Spinal cord (tissue), 10 donors: ENCODE measurements at places on chromosomes 2 and 18.

GRCh38 chr18:48827291-48828193, 123.2 kb downstream of the SMAD7 start:
- peak; percentile 88 for DNase-seq

GRCh38 chr2:17069564-17069963, 403.9 kb upstream of the CYRIA start:
- no peak for DNase-seq

DNA sequence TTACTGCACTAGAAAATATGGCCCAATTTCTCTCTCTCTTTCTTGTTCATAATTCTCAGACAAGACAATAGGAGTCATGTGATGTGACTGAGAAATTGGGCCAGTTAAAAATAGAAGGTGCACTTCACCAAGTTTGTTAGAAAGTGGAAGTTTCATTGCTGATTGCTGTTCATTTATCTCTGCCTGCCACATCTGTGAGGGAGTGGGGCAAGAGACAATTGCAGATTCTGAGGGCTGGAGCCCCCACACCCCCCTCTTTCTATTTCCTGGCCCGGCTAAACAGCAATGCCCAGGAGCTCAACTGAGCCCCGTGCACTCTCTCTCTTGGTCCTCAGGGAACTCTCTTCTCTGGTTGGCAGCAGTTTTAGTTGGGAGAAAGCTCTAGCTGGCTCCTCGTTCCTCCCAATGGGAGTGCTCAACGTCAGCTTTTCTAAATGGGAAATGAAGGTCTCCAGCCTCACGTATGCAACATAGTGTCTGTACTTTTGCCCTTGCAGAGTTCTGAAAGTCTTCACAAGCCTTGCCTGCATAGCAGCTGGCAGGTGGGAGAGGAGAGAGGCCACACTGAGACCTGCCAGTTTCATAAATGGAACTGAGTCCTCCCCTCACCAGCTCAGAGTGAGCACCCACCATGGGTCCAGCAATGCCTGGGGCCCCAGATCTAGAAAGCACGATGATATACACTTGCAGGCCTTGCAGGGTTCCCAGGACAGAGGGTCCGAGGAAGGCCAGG, 115.7 kb downstream of the MYCN start:
- DNase-seq = no peak

- no peak for DNase-seq
Measured at GRCh38 chr18:29184654-29185053, 1007.7 kb upstream of the CDH2 start.

GRCh38 chr2:118202707-118203303, 114.5 kb downstream of the INSIG2 start:
- DNase-seq = peak; percentile 44

DNA sequence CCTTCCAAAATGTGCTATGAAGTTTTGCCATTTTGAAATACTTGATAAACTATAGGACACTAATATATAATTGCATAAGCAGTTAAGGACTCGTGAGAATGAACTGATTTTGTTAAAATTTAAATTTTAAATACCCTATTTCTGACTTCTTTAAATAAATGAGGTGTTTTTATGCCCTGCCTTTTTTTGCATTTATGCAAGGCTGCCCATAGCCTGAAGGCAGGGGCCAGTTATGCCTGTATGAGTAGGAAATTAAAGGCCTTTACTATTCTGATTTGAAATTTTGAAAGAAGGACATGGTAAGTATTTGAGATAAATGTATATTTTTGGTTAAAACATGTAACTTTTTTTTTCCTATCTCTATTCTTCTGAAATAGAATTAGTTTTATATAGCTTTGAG, 33.7 kb downstream of the TTC39C start:
- DNase-seq = no peak

- no peak for DNase-seq
Measured at GRCh38 chr18:44564922-44565321, 115.8 kb upstream of the SETBP1 start.

GRCh38 chr18:62664414-62664813, 50.9 kb upstream of the PHLPP1 start:
- no peak for DNase-seq

DNA sequence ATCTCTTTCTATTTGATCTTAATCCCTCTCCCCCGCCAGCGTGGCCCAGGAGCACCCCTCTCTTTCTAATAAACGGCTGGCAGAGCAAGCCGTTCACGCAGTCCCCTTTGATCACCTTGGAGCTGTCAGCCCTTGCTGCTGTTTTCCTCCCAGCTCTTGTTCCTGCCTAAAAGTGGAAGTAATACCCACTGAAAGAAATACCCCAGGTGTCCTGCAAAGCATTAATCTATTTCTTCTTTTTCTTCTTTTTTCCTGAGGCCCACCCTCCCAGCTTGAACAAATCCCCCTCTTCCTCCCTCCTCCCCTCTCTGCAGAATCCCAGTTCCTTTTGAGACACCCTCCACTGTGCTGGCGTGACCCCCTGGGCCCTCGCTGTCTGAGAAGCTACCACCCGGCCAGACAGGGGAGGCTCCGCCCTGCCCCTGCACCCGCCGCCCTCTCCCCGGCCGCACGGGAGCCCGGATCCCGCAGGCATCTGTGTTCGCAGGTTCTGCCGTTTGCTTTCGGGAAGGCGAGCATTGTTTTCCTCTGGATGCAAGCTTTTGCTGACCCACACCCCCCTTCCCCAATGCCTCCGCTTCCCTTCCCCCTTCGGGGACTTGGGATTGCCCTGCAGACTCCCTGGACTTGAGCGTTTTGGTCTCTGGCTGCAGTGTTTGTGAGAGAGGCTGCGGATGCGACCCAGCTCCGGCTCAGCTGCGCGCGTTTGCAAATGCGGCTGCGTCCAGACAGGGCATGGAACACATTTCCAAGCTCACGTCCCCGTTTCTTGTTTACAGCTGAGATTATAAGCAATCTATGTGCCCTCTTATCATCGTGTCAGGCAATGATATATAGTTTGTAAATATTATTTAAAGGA, 631.5 kb downstream of the NYAP2 start:
- peak; percentile 75 for DNase-seq

- no peak for DNase-seq
Measured at GRCh38 chr2:11032396-11032795, 120.7 kb downstream of the KCNF1 start.

DNA sequence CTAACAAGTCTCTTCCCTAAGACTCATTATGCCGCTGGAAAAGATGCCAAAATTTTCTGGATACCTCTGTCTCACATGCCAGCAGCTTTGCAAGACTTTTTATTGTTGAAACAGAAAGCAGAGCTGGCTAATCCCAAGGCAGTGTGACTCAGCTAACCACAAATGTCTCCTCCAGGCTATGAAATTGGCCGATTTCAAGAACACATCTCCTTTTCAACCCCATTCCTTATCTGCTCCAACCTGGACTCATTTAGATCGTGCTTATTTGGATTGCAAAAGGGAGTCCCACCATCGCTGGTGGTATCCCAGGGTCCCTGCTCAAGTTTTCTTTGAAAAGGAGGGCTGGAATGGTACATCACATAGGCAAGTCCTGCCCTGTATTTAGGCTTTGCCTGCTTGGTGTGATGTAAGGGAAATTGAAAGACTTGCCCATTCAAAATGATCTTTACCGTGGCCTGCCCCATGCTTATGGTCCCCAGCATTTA, 26.3 kb downstream of the DHRS9 start:
- no peak for DNase-seq

- no peak for DNase-seq
Measured at GRCh38 chr18:13283746-13284145, 65.2 kb downstream of the LDLRAD4 start.

DNA sequence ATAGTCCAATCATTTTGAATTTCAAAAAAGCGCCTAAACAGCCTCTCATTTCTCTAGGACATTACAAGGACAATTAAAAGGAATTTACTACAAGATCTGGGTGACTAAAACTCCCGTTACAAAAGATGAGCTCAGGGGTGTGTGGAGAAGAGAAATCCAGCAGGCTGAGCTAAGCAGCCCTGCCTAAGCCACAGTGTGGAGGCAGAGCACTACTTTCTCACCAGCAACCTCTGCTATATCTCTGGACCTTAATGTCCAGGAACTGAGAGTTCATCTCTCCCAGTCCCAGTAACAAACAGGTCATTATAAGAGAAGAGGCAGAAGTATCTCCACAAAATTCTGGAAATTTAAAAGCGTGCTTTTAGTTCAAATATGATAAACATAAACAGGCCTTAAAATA, 18.9 kb upstream of the ANKRD62 start:
- no peak for DNase-seq

GRCh38 chr2:181372646-181373040, 84.5 kb upstream of the ITGA4 start:
- no peak for DNase-seq

GRCh38 chr2:97662386-97662894, 1.4 kb downstream of the ACTR1B start:
- no peak for DNase-seq

- peak; percentile 87 for DNase-seq
Measured at GRCh38 chr2:96409820-96410164, 74.2 kb downstream of the NCAPH start.

DNA sequence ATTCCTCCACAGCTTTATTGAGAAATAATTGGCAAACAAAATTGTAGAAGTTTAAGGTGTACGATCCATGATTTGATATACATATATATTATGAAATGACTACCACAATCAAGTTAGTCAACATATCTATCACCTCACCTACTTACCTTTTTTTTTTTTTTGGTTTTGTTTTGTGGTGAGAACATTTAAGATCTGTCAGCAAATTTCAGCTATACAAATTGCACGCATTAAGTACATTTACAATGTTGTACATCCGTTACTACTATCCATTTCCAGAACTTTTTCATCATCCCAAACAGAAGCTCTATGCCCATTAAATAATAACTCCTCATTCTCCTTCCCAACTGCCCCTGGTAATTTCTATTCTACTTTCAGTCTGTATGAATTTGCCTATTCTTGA, 37.4 kb upstream of the ADCYAP1 start:
- DNase-seq = no peak

- no peak for DNase-seq
Measured at GRCh38 chr2:108182489-108182888, 57.3 kb upstream of the SULT1C3 start.

- no peak for DNase-seq
Measured at GRCh38 chr2:216343221-216343980, 28.9 kb downstream of the MARCHF4 start.

GRCh38 chr2:36707050-36707449, 10.5 kb downstream of the VIT start:
- no peak for DNase-seq

DNA sequence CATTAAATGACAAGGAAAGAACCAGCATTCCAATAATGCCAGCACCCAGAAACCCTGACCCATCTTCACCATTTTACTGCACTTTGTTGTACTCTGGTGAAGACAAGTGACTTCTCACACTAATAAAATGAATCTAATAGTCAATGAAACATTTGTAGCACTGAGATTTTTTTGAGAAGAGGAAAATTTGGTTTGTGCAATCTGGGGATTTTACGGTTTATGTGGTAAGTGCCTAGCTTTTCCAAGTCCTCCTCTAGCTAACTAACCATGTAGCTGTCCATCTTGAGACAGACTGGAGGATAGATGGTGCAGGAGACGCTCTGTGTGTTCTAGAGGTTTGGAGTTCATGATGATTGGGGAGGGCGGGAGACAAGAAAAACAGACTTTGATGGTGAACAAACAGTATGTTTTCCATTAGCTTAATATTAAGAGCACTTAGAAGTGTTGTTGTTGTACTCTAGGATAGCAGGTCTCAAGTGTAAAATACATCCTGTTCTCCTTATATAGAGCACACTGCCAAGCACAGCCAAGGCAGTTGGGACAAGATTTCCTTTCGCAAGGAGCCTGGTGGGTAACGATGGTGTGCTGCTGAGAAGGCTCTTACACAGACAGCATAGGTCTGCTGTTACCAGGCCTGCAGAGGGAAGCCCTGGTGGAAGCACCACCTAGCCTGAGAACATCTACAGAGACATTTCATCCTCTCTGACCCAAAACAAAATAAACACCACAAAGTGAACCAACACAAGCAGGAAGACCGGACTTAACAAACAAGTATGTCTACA, 83.7 kb downstream of the BCL11A start:
- no peak for DNase-seq

DNA sequence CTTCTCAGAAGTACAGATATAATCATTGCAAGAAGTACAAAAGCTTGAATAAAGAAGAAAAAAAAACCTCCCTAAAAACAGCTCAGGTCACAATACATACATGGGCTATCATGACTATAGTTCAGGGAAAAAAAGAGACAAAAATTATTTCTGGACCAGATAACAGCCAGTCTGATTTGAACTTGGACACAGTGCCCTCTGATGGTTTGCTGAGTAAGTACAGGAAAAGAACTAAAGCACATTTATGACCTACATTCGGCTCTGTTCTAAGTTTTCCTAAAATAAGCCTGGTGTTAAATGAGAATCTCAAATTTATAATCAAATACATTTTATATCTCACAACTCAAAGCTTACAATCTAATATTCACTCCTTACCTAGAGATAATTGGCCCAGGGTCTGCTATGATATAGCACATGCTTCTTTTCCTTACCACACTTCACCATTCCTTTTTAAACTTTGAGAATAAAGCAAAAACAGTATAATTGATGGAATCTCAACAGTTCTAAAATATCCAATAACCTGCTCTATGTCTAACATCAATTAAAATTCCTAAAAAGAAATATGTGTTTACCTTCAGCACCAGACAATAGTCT, 81.1 kb downstream of the RAPH1 start:
- peak; percentile 35 for DNase-seq

DNA sequence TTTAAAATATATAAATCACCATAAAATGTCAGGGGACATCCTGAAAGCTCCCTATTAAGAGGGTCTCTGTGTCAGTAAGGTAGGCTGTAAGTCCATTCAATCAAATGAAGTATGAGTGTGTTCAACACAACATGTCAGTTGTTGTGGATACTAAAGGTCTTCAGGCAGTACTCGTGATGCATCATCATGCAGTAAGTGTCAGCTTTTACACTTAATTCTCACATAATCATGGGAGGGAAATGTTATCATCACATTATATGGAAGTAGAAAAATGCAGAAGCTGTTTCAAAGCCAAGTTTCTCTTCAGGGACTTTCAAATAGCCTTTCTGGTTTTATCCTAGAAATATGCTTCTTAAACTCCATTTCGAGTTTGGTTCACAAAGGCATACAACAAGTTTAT, 477.1 kb upstream of the ID2 start:
- no peak for DNase-seq

GRCh38 chr2:200302940-200303727, 3.4 kb upstream of the SPATS2L start:
- DNase-seq = no peak

DNA sequence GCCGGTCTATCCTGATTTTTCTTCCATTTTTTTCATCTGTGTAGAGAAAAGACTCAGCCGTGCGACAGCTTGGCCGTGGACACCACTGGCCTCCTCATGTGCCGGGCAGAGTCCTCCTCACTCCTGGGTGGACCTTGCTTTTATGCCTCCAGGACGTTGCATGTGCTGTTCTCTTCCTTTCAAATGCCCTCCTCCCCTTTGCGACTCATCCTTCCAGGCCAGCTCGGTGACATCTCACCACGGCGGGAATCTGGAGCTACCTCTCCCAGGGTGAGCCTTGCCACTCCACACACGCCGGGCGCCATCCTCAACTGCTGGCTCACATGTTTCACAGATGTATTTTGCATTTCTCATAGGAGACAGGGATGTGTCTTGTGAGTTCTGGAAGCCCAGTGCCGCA, 198.5 kb upstream of the HDAC4 start:
- DNase-seq = no peak

- DNase-seq = peak; percentile 54
Measured at GRCh38 chr2:173964565-173965371, 405 bp downstream of the SP3 start.
